ENCODE measurements at places on chromosomes 12 and 14.

- no peak for DNase-seq
Measured at GRCh38 chr12:19095331-19095730, 34.2 kb upstream of the PLEKHA5 start.

- DNase-seq = no peak
Measured at GRCh38 chr12:122963941-122964265, 2.4 kb downstream of the ABCB9 start.

DNA sequence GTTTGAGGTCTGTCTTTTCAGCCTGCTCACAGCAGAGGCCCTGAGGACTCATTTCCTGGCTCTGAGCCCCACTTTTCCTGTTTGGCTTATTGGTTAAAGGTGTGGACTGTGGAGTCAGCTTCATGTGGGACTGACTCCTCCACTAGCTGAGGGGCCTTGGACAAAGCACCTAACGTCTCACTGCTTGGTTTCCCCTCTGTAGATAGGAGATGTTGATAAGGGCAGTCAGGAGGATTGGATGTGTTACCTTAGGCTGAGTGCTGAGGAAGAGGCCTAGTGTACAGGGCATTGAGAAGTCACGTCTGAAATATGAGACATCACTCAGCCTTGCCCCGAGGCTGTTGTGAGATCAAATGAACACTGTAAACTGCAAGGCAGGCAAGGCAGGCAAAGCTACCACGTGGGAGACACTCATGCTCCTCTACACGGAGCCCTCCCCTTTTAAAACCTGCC lies 27.1 kb upstream of the TCL1A start:
- peak; percentile 77 for DNase-seq

DNA sequence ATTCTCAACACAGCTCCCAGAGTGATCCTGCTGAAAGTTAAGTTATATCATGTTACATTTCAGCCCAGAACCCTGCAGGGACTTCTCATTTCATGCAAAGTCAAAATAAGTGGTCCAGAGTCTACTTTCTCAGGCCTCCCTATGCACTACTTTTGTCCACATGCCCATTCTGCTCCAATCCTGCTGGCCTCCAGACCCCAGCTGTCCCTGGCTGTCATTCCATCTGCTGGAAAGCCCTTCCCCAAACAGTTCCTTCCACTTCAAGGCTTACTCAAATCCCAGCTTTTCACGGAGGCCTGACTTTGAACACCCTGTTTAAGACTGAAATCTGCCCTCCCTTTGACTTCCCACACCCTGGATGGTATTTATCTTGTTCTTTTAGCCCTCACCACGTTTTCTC lies 109.8 kb upstream of the DNM1L start:
- DNase-seq = no peak

DNA sequence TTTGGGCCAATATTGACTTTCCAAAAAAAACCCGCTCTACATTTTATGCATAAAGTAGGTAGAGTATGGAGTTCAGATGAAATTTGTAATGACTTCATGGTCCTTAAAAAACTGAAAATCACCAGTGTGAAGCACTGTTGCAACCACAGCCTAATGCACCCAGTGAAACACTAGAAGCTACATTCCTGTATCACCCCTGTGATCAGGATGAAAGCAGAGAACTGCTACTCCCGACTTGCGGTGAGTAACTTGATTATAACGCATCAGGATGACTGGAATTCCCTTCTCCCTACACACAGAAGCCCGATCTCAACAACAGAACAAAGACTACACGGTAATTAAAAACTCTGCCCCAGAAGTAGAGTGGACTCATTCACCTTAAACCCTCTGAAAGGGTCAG lies 33.8 kb downstream of the SPTB start:
- DNase-seq = no peak

DNA sequence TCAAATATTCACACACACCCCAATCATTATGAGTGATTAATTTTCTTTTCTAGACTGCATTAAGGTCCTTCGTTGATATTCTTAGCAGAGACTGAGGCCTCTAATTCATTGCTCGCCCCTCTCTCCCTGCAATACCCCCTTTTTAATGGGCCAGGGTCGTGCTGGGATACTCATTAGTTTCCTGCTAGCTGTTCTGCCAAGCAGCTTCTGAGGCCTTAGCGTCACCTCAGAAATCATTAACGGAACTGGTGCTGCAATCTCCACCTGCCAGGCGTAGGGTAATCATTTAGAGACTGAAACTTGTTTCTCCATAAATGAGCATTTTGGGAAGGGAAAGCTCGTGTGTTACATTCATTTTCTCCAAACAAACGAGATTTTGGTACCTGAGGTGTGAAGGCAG lies 1054.7 kb downstream of the GALC start:
- DNase-seq = no peak

GRCh38 chr12:18400186-18400585 lies 138.9 kb downstream of the PIK3C2G start:
- DNase-seq = no peak

- no peak for DNase-seq
Measured at GRCh38 chr12:95607642-95608041, 56.4 kb upstream of the USP44 start.

- no peak for DNase-seq
Measured at GRCh38 chr12:48352157-48352760, 1.5 kb upstream of the ZNF641 start.

DNA sequence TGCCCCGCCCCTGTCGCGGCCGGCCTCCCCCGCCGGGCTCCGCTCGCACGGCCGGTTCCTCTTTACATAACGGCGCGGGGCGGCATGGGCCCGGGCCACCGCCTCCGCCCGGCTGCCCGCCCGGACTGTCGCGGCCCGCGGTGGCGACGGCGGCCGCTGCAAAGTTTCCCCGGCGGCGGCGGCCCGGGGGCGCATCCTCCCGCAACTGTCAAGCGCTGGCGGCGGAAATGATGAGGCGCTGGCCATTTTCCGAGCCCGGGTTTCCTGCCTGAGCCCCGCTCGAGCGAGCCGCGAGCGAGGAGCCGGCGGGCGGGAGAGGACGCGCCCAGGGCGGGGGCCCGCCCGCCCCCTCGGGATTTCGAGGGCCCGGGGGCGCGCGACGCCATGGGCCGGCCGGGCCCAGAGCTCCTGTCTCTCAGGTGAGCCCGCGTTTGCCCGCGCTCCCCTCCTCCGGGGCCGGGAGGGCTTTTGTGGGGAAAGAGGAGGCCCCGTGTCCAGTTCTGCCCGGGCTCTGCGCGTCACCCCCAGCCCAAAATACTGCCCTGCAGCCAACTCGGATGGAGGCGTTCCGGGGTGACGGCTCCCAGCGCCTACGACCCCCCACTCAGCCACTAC lies at the start of gene SH2B3:
SH2B3 (plus strand) TSS at position 65 of the 615 bp plus-strand sequence. CDS start 12,223 bp downstream, outside the sequence.
- DNase-seq = no peak

- peak; percentile 30 for DNase-seq
Measured at GRCh38 chr12:42590330-42590934, 886 bp upstream of the PRICKLE1 start.

DNA sequence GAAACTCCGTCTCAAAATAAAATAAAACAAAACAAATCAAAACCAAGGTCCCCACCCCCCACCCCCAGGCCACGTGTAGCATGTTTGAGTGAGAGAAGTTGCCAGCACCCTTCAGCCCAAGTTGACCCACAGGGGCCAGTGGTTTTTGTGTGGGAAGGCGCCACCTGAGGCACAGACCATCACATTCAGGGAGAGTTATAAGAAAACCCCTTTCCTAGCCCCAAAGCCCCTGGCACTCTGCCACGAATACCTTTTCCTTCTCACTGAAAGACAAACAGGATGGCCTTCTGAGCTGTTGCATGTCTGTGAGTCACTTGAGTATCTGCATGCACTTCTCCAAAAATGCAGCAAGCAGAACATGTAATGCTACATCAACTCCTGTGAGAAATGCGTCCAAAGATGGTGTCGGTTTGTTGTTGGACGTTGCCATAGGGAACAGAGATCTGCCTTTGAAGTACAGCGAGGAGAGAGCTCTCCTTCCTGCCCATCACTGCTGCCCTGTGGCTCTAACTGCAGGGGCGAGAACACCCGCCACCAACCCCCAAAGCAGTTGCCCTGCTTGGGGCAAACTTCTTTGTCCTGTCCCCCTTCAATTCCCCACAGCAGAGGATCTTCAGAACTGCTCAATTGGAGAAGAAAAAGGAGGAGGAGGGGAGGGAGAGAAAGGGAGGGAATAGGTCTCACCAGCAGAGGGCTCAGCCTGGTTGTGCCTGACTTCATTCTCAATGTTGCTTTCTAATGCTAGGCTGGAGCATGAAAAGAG lies 2.7 kb upstream of the TRAF3 start:
- peak; percentile 90 for DNase-seq

- DNase-seq = no peak
Measured at GRCh38 chr12:4653257-4653656, 4.3 kb downstream of the NDUFA9 start.

DNA sequence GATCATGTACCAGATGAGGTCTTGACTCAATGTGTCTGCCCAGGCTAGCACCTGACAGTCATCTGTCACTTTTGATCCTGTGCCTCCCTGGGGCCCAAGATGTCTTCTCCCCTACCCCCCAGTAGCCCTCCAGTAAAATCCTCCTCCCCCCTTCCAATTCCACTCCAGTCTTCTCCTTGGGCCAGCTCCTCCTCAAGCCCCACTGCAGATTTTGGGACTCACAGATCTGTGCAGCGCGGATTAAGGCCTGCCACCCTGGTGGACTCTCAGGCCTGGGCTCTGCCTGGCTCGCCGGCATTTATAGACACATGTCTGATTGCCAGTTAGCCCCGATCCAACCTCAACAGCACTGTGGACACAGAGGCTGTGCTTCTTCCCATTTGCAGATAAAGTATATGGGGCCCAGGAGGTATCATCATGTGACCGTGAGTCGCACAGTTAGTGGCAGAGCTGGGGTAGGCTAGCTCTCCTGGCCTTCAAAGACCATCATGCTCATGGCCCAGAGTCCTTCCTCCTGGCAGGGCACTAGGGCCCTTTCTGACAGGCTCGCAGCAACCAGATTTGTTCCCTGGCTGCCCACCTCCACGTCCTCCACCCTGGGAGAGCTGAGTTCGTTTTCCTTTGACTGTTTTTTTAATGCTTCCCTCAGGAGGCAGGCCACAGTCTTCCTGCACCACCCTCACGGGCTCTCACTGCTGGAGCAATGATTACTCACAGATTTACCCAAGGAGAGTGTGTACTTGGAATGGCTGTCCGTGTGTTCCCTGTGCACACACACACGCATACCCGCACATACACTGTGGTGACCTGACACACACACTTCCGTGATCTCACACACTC lies 98.3 kb upstream of the DIO3 start:
- DNase-seq = peak; percentile 25

GRCh38 chr12:132536102-132536876 lies 46.3 kb downstream of the FBRSL1 start:
- DNase-seq = no peak

DNA sequence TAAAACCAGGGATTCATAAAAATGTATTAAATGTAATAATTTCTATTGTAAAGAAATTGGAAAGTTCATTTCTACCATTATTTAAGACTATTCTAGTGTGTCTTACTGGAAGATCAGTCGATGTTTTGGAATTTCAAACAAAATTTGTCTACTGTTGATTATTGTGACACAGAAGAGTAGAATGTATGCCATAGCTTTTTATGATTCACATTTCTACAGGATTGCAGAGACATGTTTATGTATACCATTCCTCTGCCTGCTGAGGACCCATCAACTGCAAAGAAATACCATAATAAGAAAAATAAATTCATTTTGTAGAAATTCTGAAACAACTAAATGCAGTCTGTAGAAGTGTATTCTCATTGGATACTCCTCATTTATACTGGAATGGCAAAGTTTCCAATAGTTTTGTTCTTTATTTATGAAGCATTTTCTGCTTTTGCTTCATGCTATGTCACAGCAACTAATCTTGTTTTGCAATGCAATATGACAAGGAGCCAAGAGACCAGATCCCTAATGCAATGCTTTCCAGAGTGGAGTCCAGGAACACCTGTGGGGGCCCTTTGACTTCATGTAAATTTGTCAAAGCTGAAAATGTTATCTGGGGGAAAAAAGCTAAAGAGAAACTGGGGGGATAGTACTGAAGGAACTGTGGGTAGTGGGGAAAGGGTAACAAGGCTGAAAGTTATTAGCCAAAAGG lies 172.9 kb upstream of the LRIG3 start:
- no peak for DNase-seq

- no peak for DNase-seq
Measured at GRCh38 chr14:76268700-76269099, 107.2 kb upstream of the ESRRB start.

DNA sequence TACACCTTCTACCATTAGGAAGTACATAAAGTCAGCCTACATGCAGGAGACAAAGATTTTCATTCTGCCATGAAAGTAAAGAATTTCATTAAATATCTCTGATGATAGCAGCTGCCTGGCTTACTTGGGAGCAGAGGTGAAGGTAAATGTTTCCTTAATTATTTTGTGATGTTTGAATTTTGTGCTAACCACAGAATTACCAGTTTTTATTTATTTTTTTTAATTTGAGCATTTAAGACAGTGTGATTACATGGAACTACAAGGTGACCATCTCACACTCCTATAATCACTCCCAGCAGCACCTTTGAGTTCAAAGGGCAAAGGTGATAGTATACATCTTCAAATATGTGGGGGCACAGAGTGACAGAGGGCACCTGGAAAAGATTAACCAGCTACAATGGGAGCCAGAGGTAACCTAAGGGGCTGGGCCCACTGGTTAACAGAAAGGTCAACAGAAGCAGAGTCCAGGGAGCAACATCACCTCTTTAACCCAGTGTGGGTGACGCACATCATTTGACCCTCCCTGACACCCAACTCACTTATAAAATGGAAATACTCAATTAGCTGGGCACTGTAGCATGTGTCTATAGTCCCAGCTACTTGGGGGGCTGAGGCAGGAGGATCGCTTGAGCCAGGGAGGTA lies 65.0 kb downstream of the GCH1 start:
- no peak for DNase-seq

- DNase-seq = no peak
Measured at GRCh38 chr14:24674204-24674970, 40.4 kb upstream of the GZMB start.

- DNase-seq = no peak
Measured at GRCh38 chr12:88715673-88716072, 135.4 kb upstream of the KITLG start.

GRCh38 chr12:120515496-120515895 lies 13.5 kb downstream of the COQ5 start:
- peak; percentile 59 for DNase-seq

GRCh38 chr12:101539148-101539547 lies 55.6 kb upstream of the MYBPC1 start:
- DNase-seq = no peak

DNA sequence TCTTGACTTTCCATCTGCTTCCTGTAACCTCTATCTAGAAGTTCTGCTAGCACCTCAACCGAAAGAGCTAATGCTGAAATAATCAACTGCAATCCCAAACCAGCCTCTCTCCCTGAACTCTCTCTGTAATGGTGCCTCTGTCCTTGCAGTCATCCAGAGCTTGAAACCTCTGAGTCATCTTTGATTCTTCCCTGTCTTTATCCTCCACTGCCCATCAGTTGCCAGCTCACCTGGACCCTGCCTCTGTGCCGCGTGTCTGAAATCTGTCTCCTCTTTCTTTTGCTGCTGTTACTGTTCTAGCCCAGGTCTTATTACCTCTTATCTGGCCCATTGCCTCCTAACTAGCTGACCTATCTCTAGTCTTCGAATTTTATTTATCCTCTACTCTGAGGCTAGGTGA lies 15.5 kb downstream of the CLSTN3 start:
- no peak for DNase-seq
